Left ventricle myocardium superior (tissue), 1 donor: ENCODE measurements at places on chromosomes 12 and 14. TPM values are rescaled to one million over a fixed set of nuclear protein-coding genes. Genes with fewer than 3 reads are reported as not detected.
A peak's percentile ranks its signal among the peaks of the same experiment; 100 is the strongest.

The FBXO33 gene
- total RNA-seq: 4.4 TPM

The PTPRO gene
- total RNA-seq: 0.94 TPM

The SSTR1 gene
- total RNA-seq: 0.37 TPM

The ST8SIA1 gene
- total RNA-seq: 2.6 TPM

The KRT78 gene
- total RNA-seq: not detected

The PXN gene
- total RNA-seq: 65.9 TPM

The SMARCC2 gene
- total RNA-seq: 81.4 TPM

The PROX2 gene
- not detected for total RNA-seq

The CMA1 gene
- total RNA-seq: 0.47 TPM

The TAS2R10 gene
- total RNA-seq: not detected

The POLR3B gene
- 7.5 TPM for total RNA-seq

The ADGRD1 gene
- 83.6 TPM for total RNA-seq

The HHIPL1 gene
- 1.5 TPM for total RNA-seq

The OR6C2 gene
- not detected for total RNA-seq

DNA sequence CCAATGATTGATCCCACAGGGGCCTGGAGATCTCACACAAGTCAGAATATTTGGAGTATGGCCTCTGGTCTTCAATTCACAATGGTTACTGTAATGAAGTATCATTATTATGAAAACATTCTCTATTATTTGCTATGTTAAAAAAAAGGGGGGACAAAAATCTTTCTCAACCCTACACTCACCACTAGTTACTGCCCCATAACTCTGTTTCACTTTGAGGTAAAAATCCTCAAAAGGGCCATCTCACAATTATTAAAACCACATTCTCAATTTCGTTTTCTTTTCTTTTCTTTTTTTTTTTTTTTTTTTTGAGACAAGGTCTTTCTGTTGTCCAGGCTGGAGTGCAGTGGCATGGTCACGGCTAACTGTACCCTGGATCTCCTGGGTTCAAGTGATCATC lies 59.6 kb upstream of the KCNC2 start:
- no peak for DNase-seq

GRCh38 chr14:89182326-89182725 lies 234.7 kb downstream of the FOXN3 start:
- DNase-seq: no peak

GRCh38 chr14:38213001-38213400 lies 5.3 kb downstream of the SSTR1 start:
- no peak for DNase-seq

DNA sequence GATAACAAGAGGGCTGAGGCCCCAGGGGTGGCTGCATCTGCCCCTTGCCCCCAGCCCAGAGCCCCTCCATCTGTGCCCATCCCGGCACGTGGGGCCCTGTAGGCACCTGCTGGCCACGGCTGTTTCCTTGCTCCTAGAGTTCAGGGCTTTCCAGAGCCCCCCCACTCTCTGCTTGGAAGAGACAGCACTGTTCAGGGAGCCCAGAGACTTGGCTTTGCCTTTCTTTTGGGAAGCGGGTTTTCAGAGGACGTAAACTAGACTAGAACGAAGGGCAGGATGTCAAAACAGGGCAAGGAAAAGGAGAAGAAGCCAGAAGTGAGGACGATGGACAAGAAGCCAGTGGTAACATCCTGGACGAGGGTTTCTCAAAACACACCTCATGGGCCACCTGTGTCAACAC lies 163.3 kb upstream of the LHX5 start:
- DNase-seq: no peak

GRCh38 chr12:8033153-8034044 lies 883 bp downstream of the FOXJ2 start:
- DNase-seq: peak; percentile 58

DNA sequence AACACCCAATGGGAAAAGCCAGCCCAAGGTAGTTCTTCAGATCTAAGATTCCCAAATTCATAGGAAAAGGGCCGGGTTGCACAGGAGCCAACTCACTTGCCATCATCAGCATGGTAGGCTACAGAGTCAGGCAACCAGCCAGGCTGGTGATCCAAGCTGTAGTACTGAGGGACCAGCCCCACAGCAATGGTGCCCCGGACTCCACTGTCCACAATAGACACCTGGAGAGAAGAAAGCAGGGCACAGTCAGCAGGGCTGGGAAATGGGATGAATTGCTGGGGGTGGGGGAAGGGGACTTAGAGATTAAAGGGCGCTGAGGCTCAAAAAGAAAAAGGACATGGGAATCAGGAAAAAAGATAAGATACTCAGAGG lies 4.2 kb downstream of the SPRYD3 start:
- DNase-seq: no peak

DNA sequence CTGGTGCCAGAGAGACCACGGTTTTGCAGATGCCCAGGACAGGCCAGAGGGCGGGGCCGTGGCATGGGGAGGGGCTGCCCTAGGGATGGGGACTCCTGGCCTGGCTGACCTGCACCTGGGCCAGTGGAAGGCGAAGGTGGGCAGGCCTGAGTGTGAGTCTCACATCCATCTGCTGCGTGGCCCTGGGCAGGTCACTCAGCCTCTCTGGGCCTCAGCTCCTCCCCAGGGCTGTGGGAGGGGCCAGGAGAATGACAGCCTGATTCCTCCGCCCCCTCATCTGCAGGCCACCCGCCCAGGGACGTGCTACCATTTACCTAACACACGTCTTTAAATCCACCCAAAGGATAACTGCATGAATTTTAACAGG lies 90.9 kb downstream of the GALNT9 start:
- DNase-seq: no peak

DNA sequence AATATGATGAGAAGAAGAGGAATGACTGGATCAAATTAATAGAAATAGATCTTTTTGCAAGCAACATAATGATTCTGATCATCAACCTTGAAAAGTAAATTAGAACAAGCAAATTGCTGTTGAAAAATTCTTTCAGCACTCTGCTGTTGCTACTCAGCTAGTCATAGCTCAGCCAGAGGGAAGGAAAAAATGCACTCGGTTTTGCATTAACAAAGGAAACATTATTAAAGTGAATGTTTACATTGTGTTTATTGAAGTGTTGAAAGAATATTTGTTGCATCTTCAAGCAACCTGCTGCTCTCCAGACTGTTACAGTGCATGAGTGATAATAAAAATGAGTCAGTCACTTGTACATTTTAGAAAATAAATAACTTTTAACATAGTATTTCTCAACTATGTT lies 26.5 kb downstream of the AP5M1 start:
- no peak for DNase-seq

DNA sequence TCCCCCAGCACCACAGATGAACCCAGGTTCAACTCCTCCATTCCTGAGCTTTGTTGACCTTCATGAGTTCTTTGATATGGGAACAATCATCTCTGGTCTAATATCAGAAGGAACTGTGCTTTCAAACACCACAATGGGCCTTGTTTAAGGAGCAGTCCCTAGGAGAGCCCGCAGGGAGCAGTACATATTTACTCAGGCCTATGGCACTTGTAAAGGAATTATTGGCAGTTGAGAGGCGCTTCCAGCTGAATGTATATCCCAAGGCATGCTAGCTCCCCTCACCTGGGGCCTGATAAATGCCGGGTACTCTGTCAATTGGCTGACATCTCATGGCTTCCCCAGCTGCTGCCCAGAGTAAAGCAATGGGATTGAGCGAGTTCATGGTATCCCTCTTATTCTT lies 76.2 kb downstream of the ZFP36L1 start:
- DNase-seq: no peak

- no peak for DNase-seq
Observed at GRCh38 chr14:88821888-88822287, 2.6 kb upstream of the TTC8 start.

DNA sequence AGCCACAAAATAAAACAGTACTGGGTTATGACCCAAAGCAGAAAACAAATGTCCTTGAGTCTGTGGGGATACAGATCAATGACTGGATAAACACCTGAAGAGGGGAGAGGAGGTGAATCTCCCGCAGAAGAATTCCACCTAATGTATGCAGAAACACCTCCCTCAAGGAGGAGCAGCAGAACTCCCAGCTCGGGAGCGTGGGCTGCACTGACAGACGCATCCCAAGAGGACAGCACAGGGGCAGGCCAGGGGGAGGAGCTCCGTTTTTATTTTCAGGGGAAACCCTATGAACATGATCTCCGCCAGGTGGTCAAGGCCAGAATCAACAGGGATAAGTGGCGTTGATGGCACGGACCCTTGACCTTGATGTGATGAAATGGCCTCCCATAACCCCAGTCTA lies 41.8 kb upstream of the PPP2R5C start:
- DNase-seq: no peak

GRCh38 chr14:104441275-104442106 lies 138.1 kb upstream of the C14orf180 start:
- DNase-seq: no peak

GRCh38 chr14:51603495-51603894 lies 48.2 kb upstream of the FRMD6 start:
- DNase-seq: no peak

GRCh38 chr14:106694638-106695393 lies 1168.4 kb downstream of the TMEM121 start:
- peak; percentile 42 for DNase-seq

GRCh38 chr12:117098361-117099217 lies 627 bp downstream of the TESC start:
- DNase-seq: peak; percentile 46

GRCh38 chr12:115687094-115687493 lies 590.4 kb downstream of the MED13L start:
- no peak for DNase-seq

GRCh38 chr12:22396735-22397134 lies 62.2 kb upstream of the ST8SIA1 start:
- DNase-seq: no peak

GRCh38 chr12:22408610-22409376 lies 74.3 kb upstream of the ST8SIA1 start:
- DNase-seq: no peak

DNA sequence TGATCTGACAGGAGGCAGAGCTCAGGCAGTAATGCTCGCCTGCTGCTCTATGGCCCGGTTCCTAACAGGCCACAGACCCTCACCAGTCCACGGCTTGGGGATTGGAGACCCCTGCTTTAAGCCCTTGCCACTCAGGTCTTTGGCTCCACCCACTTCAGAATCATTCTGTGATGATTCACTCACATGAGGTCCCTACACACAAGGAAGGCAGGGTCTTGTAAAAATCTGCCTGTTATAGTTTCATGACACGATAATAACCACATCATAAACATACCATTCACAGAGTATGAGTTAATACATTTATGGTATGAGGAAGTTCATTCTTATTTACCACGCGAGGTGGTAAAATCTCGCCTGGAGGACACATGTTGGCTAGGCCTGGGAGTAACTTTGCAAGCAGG lies 29.0 kb upstream of the MAX start:
- no peak for DNase-seq

DNA sequence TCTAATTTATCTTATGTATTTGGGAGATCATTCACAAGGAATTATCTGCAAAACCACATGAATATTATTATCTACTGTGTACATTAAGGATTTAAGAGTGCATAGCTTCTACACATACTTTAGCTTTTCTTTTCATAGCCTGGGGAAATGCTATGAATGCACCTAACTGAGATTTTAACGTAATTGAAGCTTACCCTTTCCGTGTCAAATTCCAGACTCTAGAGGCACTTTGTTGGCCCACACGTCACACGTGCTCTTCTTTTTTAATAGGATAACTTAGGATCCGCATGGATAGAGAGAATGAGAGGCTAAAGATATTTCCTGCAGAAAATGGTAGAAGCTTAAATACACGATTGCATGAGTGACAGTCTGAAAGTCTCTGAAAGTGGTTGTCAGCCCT lies 481.1 kb downstream of the PCNX1 start:
- no peak for DNase-seq

GRCh38 chr12:52681526-52682380 lies 1.5 kb upstream of the KRT1 start:
- DNase-seq: no peak

- peak; percentile 73 for DNase-seq
Observed at GRCh38 chr12:51217133-51217967, 512 bp downstream of the POU6F1 start.

GRCh38 chr12:66269757-66270383 lies 32.4 kb upstream of the HELB start:
- DNase-seq: no peak

DNA sequence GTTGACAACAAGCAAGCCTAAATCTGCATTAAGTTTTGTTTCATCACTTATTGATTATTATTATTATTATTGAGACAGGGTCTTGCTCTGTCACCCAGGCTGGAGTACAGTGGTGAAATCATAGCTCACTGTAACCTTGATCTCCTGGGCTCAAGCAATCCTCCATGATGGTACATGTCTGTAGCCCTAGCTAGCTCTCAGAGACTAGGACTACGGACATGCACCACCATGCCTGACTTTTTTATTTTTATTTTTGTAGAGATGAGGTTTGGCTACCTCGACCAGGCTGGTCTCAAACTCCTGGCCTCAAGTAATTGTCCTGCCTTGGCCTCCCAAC lies 35.7 kb upstream of the STK38L start:
- no peak for DNase-seq

DNA sequence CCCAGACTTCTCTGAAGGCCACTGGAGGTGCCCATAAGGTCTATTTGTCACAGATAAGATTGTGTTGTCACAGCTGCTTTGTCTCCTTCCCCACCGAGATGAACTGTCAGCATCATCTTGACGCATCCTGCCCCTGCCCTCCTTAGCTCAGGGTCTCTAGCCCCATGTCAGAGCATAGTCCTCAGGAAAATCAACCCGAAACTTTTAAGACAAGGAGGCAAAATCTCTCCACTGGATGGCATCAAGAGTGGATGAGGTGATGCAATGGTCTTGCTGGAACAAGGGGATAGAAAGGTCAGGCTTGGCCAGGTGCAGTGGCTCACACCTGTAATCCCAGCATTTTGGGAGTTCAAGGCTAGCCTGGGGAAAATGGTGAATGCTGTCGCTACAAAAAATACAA lies 8.2 kb downstream of the KRT79 start:
- DNase-seq: no peak

DNA sequence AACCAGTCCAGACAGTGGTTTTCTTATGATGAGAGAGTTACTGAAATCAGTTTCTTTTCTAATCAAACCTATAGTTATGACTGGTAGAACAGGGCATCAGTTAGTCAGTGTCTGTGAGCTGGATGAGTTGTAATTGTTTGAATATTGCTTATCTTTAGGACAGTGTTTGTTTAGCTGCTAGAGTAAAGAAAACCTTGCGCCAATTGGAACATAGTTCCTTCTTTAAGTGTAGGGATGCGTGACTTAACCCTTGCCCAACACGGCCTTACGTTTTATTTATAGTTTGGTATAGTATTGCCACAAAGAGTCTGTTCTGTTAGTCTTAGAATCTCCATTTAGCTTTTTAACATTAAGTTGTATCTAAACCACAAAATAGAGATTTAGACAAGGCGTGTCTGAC lies 572.6 kb downstream of the SLC16A7 start:
- no peak for DNase-seq

- DNase-seq: no peak
Observed at GRCh38 chr12:108755481-108755880, 24.2 kb upstream of the CORO1C start.

GRCh38 chr12:124392271-124392666 lies 97.4 kb downstream of the RFLNA start:
- DNase-seq: peak; percentile 68

- no peak for DNase-seq
Observed at GRCh38 chr12:89706986-89707702, 1.5 kb downstream of the ATP2B1 start.

GRCh38 chr12:95099270-95099790 lies 25.9 kb upstream of the NR2C1 start:
- no peak for DNase-seq
